ENCODE measurements at places on chromosomes 13 and 19. TPM values are rescaled to one million over a fixed set of nuclear protein-coding genes. Genes with fewer than 3 reads are reported as not detected.

DNA sequence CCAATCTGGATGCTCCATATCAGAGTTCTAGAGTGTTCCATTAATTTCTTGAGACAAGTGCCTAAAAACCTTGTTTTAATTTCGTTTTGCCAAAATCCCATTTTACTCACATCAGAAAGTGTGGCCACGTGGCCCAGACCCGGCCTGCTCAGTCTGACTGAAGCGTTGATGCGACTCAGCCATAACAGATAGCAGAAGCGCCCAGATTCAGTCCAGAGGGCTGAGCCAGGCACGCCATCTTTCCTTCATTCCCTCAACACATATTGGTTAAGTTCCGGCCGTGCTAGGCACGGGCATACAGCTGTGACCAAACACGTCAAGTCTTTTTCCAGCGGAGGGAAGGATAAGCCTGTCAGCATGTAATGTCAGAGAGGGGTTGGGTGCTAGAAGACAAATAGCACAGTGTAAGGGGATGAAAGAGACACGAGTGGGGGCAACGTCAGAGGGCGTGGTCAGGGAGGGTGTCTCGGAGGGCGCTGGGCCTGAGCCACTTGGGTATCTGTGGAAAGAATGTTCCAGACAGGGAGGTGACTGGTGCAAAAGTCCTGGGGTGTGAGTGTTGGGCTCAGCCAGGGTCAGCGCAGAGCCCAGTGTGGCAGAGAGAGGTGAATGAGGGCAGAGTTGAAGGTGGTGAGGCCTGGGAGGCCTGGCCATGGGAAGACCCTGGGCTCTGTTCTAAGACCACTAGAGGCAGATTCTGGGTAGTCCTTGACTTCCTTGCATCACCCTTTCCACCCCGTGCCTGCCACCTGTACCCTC, 3.1 kb downstream of the F10 start:
- no peak overlapping the region for H3K4me3 ChIP-seq
- H3K36me3 ChIP-seq = no peaks in the 10 kb centered on the region
- no peak overlapping the region for H3K27ac ChIP-seq
- H3K27me3 ChIP-seq = peaks cover 9% of the 10 kb centered on the region
- H3K4me1 ChIP-seq = peaks cover 3% of the 10 kb centered on the region

DNA sequence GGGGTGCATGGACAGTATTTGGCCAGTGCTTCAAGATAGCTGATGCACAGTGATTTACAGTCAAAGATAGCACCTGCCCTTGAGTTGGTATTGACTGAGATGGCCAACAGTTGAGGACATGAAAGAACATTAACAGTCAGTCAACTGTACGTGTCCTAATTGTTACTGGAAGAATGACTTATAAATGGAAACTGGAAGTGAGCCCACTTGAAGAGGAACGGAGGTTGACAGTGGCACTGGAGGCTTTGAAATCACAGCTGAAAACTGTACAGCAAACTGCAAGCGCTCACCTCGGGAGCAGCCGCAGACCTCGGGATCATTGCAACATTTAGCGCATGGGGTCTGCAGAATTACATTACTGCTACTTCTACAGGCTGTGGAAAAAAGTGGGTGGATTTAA, 77.1 kb downstream of the GGACT start:
- DNase-seq = no peak
- no peak overlapping the region for H3K4me3 ChIP-seq
- H3K27ac ChIP-seq = no peak overlapping the region
- no peaks in the 10 kb centered on the region for H3K4me1 ChIP-seq

- no peak overlapping the region for H3K4me3 ChIP-seq
- H3K36me3 ChIP-seq = no peaks in the 10 kb centered on the region
- no peak for DNase-seq
- peaks cover 11% of the 10 kb centered on the region for H3K27me3 ChIP-seq
- H3K27ac ChIP-seq = no peak overlapping the region
Observed at GRCh38 chr19:33279430-33280350, 22.6 kb downstream of the CEBPA start.

DNA sequence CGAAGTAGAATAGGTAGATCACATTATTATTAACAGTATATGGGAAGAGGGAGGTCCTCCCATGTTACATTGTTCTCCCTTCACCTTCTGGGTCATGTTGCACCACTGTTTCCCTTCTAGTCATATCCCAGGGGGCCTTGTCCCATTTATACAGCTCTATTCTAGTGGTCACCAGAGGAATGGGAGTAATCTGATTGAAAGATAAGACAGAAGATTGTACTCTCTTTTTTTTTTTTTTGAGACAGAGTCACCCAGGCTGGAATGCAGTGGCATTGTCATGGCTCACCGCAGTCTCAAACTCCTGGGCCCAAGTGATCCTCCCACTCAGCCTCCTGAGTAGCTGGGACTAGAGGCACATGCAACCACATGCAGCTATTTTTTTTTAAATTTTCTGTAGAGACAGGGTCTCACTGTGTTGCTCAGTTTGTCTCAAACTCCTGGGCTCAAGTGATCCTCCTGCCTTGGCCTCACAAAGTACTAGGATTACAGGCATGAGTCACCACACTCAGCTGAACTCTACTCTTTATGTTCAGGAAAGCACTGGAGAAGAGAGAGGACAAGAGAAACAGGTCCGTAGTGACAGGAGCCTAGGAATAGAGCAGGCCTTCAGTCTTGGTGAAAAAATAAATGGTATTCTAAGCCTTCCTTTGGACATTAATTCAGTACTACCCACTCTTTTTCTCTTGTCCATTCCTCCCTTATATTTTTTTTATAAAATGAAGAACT, 4.3 kb upstream of the ZNF529 start:
- H3K27ac ChIP-seq = no peak overlapping the region
- H3K4me3 ChIP-seq = no peak overlapping the region
- no peak for DNase-seq

GRCh38 chr19:49400029-49400428, 12.0 kb downstream of the KASH5 start:
- no peaks in the 10 kb centered on the region for H3K36me3 ChIP-seq
- DNase-seq = peak; percentile 11
- no peak overlapping the region for H3K27ac ChIP-seq
- H3K27me3 ChIP-seq = peaks cover 49% of the 10 kb centered on the region
- peaks cover 6% of the 10 kb centered on the region for H3K4me1 ChIP-seq
- H3K4me3 ChIP-seq = no peak overlapping the region

DNA sequence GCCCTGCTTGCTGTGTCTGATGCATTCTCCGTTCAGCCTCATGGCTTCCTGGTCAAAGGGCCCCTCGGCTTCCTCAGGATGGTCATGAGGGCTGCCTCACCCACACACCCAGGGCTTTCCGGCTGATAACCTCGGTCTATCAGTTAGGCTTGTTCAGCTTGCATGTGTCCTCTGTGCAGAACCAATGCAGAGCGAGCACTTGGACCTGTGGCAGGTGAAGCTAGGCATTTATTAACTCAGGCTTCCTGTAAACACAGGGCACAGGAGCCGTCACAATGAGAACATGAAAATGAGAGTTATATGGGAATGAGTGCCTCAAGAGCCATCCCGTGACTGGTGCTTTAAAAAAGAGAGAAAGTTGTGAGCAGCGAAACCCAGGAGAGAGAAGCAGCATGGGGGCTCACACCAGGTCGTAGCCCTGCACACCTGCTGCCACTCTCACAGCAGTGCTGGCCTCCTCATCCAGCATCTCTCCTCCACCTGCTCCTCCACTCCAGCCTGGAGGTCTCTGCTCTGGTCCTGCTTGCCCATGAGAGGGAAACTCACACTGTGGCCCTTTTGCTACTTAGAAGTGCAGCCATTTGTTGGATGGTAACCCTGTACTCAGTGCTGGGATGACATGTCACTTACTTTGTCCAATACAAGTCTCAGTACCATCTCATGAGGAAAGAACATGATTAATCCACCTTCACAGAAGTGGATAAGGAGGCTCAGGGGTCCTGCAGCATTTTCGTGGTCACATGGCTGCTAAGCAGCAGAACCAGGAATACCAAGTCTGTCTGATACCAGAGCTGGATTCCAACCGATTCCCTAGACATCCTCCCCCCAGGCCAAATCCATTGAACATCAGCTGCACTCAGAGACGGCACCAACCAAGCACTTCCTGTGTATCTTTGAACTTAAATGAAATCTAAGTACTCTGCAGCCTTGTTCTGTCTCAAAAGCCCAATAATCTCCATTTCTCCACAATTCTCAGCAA, 50.5 kb upstream of the IRS2 start:
- H3K4me1 ChIP-seq = peaks cover 6% of the 10 kb centered on the region
- H3K27ac ChIP-seq = no peak overlapping the region
- H3K36me3 ChIP-seq = no peaks in the 10 kb centered on the region
- H3K27me3 ChIP-seq = peaks cover 4% of the 10 kb centered on the region

DNA sequence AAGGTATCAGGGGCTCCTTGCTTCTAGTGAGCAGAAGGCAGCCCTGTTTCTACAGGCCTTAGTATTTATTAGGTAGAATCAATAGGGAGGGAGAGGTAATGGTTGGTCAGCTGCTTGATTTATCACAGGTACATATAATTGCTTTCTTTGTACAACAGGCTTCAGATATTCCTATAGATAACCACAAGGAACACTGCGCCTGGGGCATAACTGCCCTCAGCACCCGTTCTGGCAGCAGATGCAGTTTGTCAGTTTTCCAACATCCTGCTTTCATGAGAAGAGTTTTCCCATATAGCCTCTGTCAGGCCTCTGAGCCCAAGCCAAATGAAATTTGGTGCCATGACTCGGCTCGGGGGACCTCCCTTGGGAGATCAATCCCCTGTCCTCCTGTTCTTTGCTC, 12.4 kb upstream of the ZNF486 start:
- no peak overlapping the region for H3K4me3 ChIP-seq
- H3K27ac ChIP-seq = no peak overlapping the region
- H3K36me3 ChIP-seq = no peaks in the 10 kb centered on the region
- no peaks in the 10 kb centered on the region for H3K4me1 ChIP-seq
- no peaks in the 10 kb centered on the region for H3K27me3 ChIP-seq

DNA sequence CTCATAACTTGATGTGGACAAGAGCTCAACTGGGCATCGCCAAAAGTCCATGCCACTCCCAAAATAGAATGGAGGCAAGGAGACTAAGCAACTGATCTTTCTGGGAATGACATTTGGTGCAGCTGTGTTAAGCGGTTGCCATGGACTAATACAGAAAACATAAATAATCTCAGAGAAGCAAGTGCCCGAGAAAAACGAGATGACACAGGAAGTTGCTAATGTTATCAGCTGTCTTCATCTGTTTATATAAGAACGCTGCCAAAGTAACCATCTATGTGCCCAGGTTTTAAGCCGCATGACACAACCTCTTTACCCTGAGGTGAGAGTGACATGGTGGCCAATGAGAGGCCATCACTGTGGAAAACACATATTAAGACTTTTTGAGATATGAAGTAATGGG, 54.9 kb upstream of the SACS start:
- peaks cover 6% of the 10 kb centered on the region for H3K4me1 ChIP-seq
- H3K36me3 ChIP-seq = no peaks in the 10 kb centered on the region
- DNase-seq = peak; percentile 79
- H3K27ac ChIP-seq = no peak overlapping the region
- H3K27me3 ChIP-seq = no peaks in the 10 kb centered on the region

- no peak overlapping the region for H3K4me3 ChIP-seq
- no peak for DNase-seq
- no peaks in the 10 kb centered on the region for H3K27me3 ChIP-seq
- H3K27ac ChIP-seq = no peak overlapping the region
- H3K36me3 ChIP-seq = no peaks in the 10 kb centered on the region
Observed at GRCh38 chr13:46596466-46596865, 43.5 kb downstream of the LRCH1 start.

DNA sequence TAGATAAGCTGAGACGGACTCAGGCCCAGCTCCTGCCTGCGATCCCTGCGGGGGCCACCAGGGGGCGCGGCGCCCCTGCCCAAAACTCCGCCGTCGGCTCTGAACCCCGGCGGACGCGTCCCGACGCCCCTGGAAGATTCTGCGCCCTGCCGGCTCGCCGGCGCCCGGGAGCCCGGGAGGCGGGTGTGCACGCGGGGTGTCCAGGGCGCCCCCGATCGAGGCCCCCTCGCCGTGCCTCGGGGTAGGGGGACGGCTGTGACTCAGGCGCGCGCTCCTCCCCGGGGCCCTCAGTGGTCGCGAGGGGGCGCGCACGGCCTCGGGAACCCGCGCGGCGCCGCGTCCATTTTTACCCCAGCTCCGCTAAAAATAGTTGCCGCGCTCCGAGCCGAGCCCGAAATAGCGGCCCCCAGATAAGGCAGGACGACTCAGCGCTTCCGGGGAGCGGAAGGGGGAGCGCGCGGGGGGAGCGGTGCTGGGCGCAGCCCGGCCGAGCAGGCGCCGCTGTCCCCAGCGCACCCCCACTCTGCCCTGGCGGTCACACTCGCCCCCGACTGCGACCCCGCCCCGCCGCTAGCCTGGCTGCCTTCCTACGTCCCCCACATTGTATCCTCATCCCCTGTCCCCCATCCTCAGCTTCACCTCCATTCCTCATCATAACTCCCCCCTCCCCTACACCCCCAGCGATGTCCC, 16.0 kb upstream of the ERCC1 start:
- peaks cover 17% of the 10 kb centered on the region for H3K4me1 ChIP-seq
- DNase-seq = peak; percentile 72
- H3K36me3 ChIP-seq = no peaks in the 10 kb centered on the region

DNA sequence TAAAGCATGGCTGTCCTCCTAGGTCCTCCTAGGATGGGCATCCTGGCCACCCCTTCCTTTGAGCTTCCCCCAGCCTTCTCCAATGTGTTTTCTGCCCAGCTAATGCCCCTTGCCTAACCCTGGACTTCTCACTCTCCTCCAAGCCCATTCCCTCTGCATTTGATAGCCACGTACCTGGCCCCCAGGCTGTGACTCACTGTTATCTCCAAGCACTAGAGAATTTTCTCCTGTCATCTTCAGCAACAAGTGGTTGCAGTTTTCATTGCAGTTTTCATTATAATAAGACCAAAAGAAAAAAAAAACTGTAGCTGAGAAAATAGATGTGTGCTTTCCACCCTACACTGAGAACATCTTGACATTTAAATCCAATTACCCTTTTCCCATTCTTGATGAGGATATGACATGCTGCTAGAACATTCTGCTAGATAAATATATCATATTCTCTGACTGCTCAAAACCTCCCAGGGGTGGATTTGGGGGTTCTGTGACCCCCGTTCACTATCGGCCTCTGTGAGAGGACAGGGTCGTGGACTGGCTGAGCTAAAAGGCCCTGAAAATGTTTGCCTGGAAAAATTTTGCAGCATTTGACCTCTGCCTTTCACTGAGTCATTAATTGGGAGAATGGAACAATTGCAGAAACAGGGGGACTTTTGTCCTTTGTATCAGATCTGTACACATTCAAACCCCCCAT, 58.8 kb upstream of the KCTD15 start:
- H3K4me1 ChIP-seq = no peaks in the 10 kb centered on the region
- H3K27ac ChIP-seq = no peak overlapping the region
- DNase-seq = no peak
- H3K27me3 ChIP-seq = no peaks in the 10 kb centered on the region

GRCh38 chr13:28623782-28624706, 34.9 kb upstream of the POMP start:
- peaks cover 13% of the 10 kb centered on the region for H3K4me1 ChIP-seq
- H3K36me3 ChIP-seq = no peaks in the 10 kb centered on the region
- H3K27ac ChIP-seq = no peak overlapping the region
- peak; percentile 40 for DNase-seq
- H3K4me3 ChIP-seq = no peak overlapping the region

The C1QTNF9 gene
- total RNA-seq = under 0.01 TPM

The C13orf42 gene
- total RNA-seq = not detected

The CASP14 gene
- not detected for total RNA-seq

The OVOL3 gene
- total RNA-seq = not detected

The DIAPH3 gene
- 16.1 TPM for total RNA-seq
